CD4-positive, alpha-beta T cell treated with Interleukin-10 for 1 hour (primary cell): ENCODE measurements at places on chromosomes 3 and 15.

DNA sequence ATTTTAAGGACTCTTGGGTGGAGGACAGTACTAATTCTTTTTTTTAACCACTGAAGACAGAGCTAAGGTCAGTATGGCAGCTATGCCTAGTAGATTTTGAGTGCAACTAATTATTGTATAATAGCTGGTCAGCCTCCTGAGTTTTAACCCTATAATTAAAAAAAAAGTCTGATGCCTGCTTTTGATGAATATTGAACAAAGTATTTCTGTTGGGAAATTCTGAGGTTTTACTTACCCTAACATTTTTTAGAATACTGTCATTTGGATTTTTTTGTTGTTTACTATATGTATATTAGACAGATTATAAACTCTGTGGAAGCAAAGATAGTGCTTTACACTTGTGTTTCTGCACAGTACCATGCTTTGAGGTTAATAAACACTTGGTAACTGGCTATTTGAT lies 20.8 kb downstream of the TCF12 start:
- no peak for DNase-seq

DNA sequence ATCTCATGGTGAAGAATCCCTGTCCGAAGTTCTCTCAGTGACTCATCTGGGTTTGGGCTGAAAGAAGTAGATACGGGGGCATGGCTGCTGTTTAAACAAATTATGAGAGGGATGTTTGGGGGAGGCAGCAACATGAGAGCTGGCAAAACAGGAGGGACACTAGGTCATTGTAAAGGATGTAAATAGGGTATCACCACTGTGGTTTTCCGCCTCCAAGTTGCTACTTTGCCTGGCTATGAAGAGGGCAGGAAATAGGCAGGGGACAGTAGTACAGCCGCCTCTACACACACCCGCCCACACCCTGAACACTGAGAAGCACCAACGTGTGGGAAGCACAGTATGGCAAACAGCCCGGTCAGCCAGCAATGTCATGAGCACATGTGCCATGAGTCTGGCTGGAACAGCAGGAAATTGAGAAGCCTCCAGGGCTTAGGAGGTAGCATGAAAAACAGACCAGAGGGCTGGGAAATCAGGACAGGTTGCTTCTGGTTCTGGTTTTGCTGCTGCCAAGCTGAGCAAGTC lies 17.1 kb downstream of the HEXA start:
- no peak for DNase-seq

- DNase-seq, result no peak
Measured at GRCh38 chr15:61649046-61649445, 411.2 kb downstream of the VPS13C start.

DNA sequence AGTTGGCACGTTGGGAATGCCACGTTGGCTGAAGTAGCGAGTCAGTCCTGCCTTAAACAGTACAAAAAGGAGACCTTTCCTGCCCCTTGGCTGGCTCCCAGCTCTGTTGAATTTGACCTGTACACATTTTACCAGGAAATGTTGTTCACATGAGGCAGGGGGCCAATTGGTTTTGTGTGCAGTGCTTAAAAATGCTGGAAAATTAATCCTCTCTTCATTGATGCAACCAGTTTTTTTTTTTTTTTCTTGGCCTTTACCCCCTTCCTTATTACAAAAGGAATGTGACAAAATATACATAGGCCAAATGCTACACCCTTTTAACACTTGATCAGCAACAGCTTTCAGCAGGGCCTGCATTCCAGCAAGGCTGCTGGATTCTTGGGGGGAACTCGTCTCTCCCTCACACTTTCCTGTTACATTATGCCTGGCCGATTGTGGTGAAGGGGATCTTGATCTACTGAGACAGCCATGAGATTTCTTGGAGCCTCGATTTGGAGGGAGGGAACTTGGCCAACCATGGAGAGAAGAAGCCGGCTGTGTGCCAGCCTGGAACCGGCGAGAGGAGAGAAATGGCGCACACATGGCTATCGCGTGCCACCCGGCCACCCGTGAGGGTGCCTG lies 93.1 kb downstream of the DNASE1L3 start:
- no peak for DNase-seq

- no peak for DNase-seq
Measured at GRCh38 chr3:102085431-102086176, 236.3 kb downstream of the NFKBIZ start.

DNA sequence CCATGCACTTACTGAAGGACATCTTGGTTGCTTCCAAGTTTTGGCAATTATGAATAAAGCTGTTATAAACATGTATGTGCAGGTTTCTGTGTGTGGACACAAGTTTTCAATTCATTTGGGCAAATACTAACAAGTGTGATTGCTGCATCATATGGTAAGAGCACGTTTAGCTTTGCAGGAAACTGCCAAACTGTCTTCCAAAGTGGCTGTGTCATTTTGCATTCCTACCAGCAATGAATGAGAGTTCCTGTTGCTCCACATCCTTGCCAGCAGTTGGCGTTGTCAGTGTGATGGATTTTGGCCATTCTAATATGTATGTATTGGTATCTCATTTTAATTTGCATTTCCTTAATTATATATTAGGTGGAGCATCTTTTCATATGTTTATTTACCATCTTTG lies 280.1 kb downstream of the SV2B start:
- no peak for DNase-seq

DNA sequence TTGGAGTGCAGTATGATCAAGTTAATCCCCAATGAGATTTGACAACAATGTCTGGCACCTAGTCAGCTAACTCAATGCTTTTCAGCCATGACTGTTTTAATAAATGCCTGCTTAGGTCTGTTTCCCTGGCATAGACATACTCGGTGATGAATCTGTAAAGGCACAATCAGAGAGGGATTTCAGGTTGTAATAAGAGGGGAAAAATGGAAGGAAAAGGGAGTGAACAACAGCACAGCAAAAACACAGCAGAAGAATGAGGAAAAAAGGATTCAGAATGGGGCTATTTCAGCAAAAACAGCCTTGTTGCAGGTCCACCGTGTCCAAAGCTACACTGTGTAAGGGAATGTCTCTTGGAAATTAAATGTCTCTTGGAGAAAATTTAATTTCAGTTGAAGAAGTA lies 19.3 kb upstream of the CHD2 start:
- no peak for DNase-seq
